Stimulated activated CD4-positive, alpha-beta T cell treated with anti-CD3 and anti-CD28 coated beads, Interleukin-15, amount 100 ng/mL, for 1 hour (primary cell): ENCODE measurements at places on chromosomes 16 and 17.

- no peak for DNase-seq
Measured at GRCh38 chr17:48163809-48164208, 56.2 kb downstream of the SNX11 start.

GRCh38 chr16:3595521-3596021, 15.8 kb downstream of the SLX4 start:
- no peak for DNase-seq

- no peak for DNase-seq
Measured at GRCh38 chr16:58678716-58679115, 5.9 kb downstream of the SLC38A7 start.

DNA sequence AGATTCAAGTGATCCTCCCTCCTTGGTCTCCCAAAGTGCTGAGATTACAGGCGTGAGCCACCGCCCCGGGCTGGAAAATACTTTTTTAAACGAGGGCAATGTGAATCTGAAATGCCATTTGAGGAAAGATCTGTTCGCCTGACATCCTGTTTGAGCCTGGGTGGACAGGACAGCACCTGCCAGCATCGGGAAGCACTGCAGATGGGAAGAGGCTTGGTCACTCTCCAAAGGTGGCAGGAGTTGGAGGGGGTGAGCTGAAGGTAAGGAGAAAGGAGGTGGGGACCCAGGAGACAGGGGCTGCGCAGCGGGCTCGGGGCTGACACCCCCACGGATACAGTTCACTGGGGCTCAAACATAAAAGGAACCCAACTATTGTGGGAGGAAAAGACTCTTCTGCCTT, 3.9 kb upstream of the BIRC5 start:
- no peak for DNase-seq

DNA sequence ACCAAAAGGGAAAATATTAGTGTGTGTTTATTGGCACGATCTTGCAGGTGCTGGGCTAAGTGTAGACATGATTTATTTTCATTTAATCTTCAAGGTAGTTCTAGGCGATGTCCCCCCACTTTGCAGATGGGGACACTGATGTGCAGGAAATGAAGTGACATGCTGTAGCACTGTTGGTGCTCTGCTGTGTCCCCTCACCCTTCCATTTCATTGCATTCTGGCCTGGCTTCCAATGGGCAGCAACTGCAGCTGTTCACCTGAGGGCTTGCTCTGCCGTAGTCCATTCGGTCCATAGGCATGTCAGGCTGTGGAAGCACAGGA, 123.9 kb downstream of the PRKCB start:
- no peak for DNase-seq

GRCh38 chr17:19569785-19570543, 36.3 kb downstream of the SLC47A1 start:
- no peak for DNase-seq

DNA sequence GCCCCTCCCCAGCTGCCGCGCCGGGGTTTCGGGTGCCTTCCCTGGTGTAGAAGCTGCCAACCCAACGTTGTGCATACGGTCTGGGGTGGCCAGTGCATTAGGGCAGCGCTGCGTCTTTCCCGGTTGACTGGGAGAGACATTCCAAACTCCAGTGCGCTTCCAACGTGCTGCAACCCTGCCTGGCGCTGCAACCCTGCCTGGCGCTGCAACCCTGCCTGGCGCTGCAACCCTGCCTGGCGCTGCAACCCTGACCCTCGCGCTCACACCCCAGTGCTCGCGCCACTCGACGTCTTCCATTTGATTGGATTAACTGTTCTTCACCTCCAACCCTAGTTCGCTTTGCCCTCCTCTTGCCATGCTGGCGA, 488 bp upstream of the HAP1 start:
- no peak for DNase-seq

- DNase-seq, result no peak
Measured at GRCh38 chr16:1175566-1176279, 22.8 kb downstream of the CACNA1H start.

- DNase-seq, result no peak
Measured at GRCh38 chr17:74508156-74508555, 23.1 kb downstream of the CD300LB start.

- no peak for DNase-seq
Measured at GRCh38 chr16:82156761-82157533, 13.1 kb downstream of the MPHOSPH6 start.

GRCh38 chr16:81706327-81707295, 72.5 kb upstream of the PLCG2 start:
- DNase-seq, result no peak

DNA sequence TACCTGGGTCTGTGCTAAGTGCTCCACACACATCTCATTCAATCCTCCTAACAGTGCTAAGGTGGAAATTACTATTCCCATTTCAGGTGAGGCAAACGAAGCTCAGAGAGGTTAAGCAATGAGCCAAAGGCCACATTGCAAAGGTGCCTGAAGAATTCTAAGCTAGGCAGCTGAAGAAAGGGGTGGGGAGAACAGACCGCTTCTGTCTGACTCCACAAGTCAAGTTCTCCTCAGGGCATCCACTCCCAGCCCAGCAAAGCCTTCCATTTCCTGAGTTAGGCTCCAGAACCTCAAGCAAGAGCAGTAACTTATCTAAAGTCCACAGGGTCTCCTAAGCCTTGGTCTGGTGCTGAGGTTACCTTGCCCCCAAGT, 27.0 kb upstream of the MRPS23 start:
- DNase-seq, result no peak

GRCh38 chr17:21545064-21545463, 147.3 kb upstream of the KCNJ18 start:
- DNase-seq, result no peak

DNA sequence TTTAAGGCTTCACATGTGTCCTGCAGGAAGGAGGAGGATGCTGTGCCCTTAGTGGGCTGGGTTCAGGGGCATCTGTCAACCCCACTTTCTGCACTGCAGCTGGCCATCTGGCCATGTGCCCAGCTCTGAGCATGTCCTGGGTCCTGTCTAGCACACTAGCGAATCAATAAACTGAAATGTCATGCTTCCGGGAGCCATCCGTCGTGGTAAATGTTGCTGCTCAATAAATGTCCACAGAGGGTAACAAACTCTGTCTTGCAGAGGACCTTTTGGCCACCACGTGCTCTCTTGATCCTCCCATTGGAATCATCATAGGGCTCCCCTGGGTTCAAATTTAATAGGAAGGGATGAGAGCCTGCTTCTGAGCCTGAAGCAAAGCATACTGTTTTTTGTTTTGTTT, 168.6 kb upstream of the PIRT start:
- no peak for DNase-seq

- no peak for DNase-seq
Measured at GRCh38 chr16:67419502-67419901, 3.2 kb upstream of the ZDHHC1 start.

DNA sequence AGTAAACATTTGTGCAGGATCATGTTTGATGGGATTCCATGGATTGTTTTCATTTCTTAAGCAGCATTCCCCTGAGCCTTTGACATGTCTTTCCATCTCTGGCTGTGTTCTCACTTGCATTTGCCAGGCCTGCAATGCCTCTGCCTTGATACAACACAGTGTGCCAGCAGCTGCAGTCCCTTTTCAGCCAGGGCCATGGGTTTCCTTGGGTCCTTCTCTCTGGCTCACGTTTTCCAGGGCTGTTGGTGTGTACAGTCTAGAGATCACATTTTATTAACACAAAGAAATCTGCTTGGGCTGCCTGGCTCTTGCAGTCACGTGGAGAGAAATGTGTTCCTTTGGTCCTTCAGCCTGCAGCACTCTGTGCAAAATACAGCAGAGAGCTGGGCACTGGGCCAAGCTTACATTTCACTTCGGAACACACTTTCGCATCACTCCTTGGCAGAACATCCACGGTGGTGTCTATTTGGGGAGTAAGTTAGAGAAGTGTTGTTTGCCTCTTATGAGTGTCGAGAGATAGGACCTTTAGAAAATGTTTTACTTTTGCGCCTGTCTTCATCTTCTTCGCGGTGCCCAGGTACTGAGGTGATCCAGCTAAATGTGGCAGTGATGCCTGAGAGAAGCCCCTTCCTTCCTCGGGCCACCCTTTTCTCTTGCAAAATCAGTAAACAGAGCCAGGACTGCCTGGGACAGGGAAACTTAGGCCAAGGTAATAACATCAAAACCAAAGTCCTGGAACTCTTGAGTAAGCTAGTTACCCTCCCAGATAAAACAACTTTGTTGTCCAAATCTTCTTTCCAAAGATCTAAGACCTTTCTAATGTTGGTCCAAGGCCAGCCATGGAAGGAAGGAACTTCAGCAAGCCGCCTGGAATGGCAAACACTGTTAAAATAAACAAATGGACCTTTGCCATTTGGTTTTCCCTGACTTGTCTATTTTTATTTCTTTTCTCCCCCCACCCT, 20.9 kb downstream of the HLF start:
- no peak for DNase-seq

- DNase-seq, result no peak
Measured at GRCh38 chr16:22694887-22695382, 119.0 kb upstream of the HS3ST2 start.

DNA sequence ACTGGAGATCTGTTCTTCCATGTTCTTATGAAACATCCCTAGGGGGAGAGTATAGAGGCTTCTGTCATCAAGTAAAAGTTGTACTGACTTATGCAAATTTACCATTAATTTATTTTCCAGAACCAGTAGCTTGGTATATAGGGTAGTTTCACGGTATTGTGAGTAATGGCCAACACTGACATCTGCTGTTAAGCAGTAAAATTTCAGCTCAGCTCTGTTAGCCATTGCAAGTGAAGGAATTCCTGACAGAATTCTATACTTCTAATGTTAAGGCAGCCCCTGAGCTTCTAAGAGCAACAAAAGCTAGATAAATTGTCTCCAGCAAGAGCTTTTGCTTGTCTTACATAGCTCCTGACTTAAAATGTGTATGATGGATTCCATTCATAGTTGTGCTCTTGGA, 613.5 kb upstream of the C16orf82 start:
- no peak for DNase-seq

DNA sequence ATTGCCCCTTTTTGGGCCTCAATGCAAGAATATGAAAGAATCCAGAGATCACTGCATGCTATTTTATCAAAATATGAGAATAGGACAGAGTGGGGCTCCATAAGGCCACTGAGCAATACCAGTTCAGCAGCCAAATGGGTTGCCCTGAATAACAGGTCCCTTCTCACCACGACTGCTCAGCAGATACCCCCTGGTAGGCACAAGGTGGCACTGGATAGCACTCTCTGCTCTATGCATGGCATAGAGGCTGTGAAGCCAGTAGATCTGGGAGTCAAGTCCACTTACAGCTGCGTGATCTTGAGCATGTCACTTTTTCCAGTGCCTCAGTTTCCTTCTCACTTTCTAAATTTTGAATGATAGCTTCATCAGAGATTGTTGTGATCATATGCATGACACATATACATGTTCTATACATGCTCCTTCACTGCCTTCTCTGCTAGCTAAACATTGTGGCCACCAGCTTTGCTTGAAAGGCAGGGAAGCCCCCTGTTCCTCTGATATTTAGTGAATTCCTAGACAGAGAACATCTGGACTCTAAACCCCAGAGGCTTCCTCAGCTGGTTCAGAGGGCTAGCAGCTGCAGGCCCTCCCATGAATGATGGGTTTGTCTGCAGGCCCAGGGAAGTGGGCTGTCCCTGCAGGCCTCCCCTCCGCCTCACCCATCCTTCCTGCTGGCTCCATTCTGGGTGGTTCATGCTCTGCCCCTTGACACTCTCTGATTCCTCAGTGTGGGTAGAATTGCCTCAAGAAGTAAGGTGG, 84.9 kb upstream of the ASIC2 start:
- no peak for DNase-seq

GRCh38 chr17:81364278-81365147, 30.7 kb upstream of the BAHCC1 start:
- DNase-seq, result no peak

DNA sequence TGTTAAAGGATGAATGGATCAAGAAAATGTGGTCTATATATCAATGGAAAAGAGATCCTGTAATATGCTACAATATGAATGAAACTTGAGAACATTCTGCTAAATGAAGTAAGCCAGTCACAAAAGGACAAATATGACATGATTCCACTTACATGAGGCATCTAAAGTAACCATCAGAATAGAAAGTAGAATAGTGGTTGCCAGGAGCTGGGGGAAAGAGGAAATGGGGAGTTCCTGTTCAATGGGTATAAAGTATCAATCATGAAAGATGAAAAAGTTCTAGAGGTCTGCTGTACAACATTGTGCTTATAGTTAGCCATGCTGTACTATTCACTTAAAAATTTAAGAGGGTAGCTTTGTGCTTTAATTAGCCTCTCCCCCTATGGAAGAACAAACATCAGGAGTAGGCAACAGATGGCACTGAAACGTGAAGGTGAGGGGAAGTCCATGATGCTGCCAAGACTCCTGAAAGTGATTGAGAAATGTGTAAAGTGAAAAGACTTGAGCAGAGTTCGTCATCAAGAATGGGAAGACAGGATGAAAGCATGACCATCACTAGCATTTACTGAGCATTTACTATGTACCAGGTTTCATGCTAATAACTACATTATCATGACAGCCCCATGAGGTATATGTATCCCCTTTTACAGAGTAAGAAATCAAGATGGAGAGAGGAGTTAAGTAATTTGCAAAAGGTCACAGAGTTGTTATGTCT, 167.2 kb downstream of the CYB561 start:
- DNase-seq, result no peak

GRCh38 chr16:27374221-27374803, 27.7 kb upstream of the IL21R start:
- DNase-seq, result no peak

DNA sequence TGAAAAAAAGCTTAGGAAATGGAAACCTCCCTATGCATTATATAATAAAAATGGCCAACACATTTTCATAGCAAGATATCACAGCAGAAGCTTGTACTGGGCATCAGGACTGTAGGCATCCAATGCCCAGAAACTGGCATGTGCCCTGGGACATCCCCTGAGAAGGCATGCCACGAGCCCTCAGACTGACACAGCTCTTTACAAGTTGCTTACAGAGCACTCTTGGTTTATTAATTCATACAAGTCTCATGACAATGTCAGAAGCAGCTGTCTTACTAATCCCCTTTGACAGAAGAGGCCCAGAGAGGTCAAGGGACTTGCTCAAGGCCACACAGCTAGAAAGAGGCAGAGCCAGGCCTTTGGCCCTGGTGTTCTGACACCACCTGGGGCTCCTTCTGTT, 5.6 kb upstream of the CCL2 start:
- no peak for DNase-seq

DNA sequence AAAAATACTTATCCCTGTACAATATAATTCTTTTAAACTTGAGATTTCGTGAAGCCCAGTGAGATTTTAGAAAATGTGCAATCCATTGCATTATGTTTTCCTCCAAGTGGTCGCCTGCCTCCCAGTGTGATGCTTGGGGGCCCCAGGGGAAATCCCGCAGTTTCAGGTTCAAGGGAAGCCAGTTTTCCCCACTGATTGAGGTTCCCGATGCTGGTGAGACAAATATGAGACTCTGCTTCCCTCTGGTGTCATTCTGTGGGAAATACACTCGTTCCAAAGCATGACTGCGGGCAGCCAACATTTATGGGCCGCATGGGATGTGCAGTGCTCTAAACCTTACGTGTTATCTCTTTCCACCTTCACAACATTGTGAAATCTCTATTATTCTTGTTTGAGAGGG, 200.8 kb downstream of the PRKCB start:
- DNase-seq, result no peak
